ENCODE measurements at places on chromosomes 2 and 18.

GRCh38 chr2:134375935-134376334 lies 122.1 kb downstream of the MGAT5 start:
- no peak for DNase-seq

DNA sequence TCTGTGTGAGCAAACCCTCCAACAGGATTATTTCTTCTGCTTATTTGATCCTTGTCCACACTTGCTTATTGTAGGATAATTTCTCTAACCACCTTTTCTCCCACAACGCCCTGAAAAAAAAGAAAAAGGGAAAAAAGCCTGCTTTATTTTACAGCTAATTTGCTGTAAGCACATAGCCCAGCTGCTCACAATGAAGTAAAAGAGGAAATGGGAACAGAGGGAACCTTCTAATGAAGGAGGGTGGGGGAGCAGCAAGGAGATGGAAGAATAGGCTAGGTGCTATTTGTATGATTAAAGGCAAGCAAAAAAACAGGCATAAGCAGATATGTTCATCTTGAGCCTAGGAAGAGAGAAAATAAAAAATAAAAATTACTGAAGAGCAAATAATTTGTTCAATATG lies 331.6 kb downstream of the TXNL1 start:
- no peak for DNase-seq

DNA sequence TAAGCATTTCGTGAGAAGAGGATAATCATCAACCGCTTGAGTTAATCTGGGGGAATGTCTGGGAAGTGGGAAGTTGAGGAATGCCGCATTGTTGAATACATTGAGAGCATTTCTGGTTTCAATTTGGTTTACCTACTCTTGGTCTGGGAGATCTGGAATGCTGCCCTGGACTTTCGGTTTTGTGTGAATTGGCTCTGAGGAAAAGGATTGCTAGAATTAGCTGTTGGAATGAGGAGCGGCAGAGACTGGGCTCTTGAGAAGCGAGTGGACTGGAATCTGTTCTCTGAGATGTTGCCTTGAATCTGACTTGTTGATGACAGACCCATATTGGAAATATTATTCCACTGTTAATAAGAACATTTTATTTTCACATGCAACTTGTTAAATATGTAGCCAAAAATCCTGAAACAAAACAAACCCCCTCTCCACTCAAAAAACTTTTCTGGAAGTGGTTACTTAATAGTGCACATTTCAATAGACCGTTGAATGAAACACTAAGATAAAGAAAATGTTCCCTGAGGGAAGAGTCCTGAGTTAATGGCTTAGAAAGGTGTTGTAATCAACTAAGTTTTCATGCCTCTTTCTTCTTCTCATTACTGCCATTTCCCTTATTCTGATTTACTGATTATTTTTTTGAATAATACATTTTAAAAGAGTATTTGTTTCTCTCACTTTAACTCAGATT lies 50.8 kb downstream of the PTPRM start:
- DNase-seq, result no peak

DNA sequence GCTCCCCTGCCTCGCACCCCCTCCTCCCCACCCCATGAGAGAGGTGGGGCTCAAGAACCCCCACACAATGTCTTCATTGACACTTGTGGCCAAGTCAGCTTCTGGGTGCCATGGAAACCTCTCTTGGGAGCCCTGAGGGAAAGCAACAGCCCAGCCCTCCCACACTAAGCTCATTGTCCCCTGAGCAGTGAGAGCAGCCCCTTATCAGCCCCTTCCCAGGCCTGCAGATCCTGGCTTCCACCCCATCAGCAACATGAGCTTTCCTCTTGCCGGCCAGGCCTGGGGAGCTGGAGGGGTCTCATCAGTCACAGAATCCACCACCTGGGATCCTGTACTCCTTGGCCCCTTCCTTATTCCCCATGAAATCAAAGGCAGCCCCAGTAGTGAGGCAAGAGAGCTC lies 107.8 kb upstream of the ST3GAL5 start:
- DNase-seq, result no peak

- no peak for DNase-seq
Measured at GRCh38 chr18:38933322-38933721, 1367.7 kb upstream of the CELF4 start.
